ENCODE measurements at places on chromosomes 6 and 20. TPM values are rescaled to one million over a fixed set of nuclear protein-coding genes. Genes with fewer than 3 reads are reported as not detected.

PHACTR3 gene
- not detected for polyA plus RNA-seq

MTG2 gene
- polyA plus RNA-seq, result 26.2 TPM

FERMT1 gene
- not detected for polyA plus RNA-seq

NHLRC1 gene
- 0.40 TPM for polyA plus RNA-seq

WFDC12 gene
- polyA plus RNA-seq, result not detected

GSTA2 gene
- not detected for polyA plus RNA-seq

PDE10A gene
- not detected for polyA plus RNA-seq

LAMA5 gene
- 10.1 TPM for polyA plus RNA-seq

TFAP2B gene
- not detected for polyA plus RNA-seq

MMP24 gene
- 0.09 TPM for polyA plus RNA-seq

PROKR2 gene
- not detected for polyA plus RNA-seq

PRRC2A gene
- 14.3 TPM for polyA plus RNA-seq

NFATC2 gene
- polyA plus RNA-seq, result 17.4 TPM

MBOAT1 gene
- polyA plus RNA-seq, result 3.1 TPM

CAGE1 gene
- polyA plus RNA-seq, result not detected

TREML1 gene
- polyA plus RNA-seq, result 3.0 TPM

MUCL3 gene
- not detected for polyA plus RNA-seq

DLK2 gene
- polyA plus RNA-seq, result not detected

PANK2 gene
- 55.9 TPM for polyA plus RNA-seq

APOBEC2 gene
- polyA plus RNA-seq, result 0.33 TPM

SLC35B2 gene
- polyA plus RNA-seq, result 42.6 TPM
